ENCODE measurements at places on chromosomes 13 and 19. TPM values are rescaled to one million over a fixed set of nuclear protein-coding genes. Genes with fewer than 3 reads are reported as not detected.

The CGB2 gene
- total RNA-seq, result not detected

The ZNF442 gene
- 2.7 TPM for total RNA-seq

The DAZAP1 gene
- total RNA-seq, result 54.4 TPM

The ATXN8OS gene
- not detected for total RNA-seq

The ADGRE1 gene
- total RNA-seq, result 3.9 TPM

DNA sequence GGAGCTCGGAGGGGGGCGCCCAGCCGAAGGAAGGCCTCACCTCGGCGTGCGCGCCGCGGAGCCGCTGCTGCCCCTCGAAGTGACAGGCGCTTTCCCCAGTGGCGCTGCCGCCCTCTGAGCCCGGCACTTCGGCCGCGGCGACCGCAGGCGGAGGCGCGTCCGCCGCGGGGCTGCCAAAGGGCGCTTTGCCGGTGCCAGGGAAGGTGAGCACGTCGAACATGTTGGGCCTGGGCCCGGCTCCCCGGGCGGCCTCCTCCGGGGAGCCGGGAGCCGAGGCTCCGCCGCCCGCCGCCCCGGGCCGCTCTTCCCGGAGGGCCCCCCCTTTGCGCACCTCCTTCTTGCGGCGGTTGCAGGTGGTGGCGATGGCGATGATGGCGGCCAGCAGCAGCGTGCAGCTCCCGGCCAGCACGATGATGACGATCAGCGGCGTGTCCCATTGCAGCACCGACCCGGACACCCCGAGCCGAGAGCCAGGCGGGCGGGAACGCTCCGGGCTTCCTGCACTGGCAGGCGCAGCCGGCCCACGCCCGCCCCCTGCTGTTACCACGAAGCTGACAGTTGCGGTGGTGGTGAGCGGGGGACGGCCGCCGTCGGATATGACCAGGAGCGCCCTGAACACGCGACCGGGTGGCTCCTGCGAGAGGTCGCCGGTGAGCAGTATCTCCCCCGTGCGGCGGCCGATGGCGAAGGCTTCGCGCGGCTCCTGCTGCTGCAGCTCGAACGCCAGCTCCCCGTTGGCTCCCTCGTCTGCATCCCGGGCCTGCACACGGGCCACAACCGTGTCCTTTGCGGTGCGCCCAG lies 2.5 kb downstream of the PCDH8 start:
- no peak for DNase-seq

GRCh38 chr13:26376430-26376829 lies 122.5 kb downstream of the CDK8 start:
- no peak for DNase-seq

GRCh38 chr13:41182231-41182630 lies 12.1 kb downstream of the KBTBD7 start:
- DNase-seq, result no peak

- no peak for DNase-seq
Observed at GRCh38 chr13:73429701-73430100, 370.9 kb downstream of the KLF5 start.

- no peak for DNase-seq
Observed at GRCh38 chr19:34972163-34972705, 8.2 kb upstream of the ZNF792 start.

DNA sequence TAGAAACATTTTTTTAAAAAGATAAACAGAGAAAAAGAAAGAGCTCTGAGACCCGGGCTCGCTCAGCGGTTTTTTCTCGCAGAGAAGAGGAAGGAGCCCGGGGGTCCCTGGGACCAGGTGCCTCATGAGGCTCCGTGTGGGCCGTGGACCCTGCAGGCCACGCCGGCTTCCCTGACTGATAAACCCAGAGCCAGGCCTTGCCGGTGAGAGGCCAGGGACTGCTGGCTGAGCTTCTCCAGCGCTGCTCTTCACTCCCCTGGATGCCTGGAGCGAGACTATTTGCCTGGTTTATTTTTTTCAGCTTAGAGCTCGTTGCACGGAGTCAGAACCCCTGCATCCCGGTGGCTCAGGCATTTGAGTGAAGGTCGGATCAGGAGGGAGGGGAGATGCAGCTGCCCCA lies 53.4 kb upstream of the F7 start:
- no peak for DNase-seq

GRCh38 chr19:6772028-6772865 lies at the start of gene VAV1:
Gene VAV1, plus strand, starts transcription at chr19:6772708. Its CDS starts 100 bp downstream, at chr19:6772808.
- DNase-seq, result no peak

DNA sequence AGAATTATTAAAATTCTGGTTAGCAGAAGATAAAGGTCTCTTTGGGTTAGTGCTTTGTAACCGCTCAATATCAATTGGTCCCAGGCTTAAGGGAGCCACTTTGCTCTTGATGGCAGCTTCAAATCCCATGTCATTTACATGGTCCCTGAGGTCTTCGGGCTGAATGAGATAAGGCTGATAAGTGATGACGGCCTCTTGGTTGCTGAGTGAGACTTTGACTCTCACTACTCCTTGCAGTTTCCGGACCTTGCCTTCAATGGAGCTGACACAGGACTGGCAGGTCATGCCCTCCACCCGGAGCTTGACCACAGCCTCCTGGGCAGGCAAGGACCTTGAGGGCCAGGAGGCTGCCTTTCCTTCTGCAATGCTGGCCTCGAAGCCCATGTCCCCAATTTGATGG lies 36.8 kb downstream of the ATP7B start:
- no peak for DNase-seq

DNA sequence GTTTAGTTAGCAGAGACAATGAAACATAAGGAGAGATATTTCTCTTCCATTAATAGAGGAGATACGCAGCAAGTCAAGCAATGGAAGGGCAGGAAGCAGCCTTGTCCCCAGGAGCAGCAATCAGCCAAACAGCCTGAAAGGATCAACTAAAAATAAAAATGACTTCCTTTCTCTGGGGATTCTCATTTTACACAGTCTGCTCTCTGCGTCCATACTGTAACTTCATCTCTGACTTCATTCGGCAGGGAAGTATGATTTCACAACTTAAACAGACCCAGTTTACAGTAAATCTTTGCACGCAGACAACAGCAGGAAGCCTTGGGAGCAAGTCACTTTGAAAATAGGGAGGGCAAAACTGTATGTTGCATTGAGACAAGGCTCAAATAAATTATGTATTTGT lies 826.7 kb downstream of the DIAPH3 start:
- no peak for DNase-seq

- DNase-seq, result no peak
Observed at GRCh38 chr19:401866-402511, 7.0 kb downstream of the C2CD4C start.

GRCh38 chr19:40921005-40921897 lies 39.2 kb upstream of the CYP2A7 start:
- DNase-seq, result no peak

GRCh38 chr13:28613562-28613961 lies 45.4 kb upstream of the POMP start:
- DNase-seq, result no peak

DNA sequence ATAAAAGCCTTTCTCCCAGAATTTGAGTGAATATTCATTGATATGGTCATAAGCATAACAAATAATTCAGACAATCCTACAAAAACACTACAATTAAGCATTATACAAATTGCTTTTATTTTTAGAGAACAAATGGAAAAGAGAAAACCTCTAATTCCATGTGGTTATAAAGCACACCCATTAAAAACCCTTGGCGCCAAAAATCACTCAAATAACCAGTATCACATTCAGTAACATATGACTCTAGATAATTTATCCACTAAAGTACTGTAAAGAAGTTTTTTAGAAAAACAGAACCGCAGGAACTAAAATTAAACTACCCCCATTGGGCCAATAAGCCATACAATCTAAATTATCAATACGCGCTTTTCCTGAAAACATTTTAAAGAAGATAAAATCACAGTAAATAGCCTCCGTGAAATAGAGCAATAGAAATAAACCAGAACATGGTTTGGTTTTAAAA lies 569 bp downstream of the LCP1 start:
- no peak for DNase-seq

DNA sequence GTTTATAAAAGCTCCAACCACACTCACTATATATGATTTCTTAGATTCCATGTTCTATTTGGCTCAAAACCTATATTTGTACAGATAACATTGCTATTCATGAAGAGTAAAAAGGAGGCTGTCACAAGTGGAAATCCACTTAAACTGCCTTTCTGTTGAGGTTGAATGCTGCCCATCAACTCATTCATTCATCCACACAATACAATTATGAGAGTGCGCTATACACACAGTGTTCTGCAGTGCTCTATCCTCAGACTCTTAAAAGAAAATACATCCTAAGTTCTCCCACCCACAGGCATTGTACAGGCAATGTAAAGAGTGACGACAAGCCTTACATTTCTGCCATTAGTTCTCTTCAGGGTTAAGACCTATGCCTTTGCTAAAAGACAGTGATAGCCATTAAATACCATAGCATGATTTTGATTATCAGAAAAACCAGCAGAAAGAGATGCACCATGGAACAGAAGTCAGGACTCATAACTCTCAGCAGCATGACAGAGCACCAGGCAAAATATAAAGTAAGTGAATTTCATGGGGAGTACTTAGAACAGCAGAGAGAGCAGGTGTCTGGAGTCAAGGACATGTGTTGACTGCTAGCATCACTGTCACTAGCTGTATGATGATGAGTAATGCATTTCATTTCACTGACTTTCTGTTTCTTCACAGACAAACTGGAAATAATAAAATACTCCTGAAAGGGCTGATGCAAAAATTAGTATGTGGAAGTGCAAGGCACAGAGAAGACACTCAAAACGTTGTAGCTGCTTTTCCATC lies 218.0 kb downstream of the RBM26 start:
- DNase-seq, result no peak

DNA sequence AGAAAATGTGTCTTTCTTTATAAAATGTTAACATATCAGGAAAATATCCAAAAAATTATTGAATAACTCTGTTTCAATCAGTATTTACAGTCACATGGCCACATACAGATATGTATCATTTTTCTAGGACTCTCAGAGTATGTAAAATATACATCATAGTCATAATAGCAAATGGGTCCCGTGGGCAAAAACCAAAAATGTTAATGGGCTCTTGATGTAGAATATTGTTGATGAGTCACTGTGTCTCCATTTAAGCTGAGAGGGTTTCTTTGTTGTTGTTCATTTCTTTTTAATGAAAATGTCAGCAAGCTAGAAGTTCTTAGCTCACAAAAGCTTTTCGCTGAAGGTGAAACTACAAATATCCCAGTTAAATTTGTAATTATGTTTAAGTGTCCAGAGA lies 1713.1 kb upstream of the PCDH20 start:
- no peak for DNase-seq

DNA sequence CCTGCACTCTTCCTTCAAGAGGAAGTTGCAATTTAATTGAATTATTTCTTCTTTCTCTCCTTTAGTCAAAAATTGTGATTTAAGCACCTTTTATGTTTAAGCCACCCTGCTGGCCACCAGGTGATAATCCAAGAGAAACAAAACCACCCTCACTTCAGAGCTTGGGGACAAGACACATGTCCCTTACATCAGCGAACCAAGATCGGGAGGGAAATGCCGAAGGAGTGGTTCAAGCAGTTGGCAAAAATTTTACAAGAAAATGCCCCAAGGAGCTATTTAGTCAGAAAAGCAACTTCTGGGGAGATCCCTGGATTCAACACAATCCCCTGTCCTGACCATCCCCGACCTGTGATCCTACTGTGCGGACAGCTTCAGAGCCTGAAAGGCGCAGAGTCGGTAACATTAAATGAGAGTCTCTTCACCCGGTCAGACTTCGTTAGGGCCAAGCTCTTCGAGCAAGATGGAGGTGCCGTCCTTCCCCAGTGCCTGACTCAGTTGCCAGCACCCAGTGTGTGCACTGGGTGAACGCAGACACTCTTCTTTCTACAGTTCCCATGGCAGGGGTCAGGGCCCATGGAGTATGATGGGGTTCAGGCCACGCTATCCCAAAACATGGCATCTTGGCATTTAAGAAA lies 78.6 kb upstream of the TM9SF2 start:
- no peak for DNase-seq

DNA sequence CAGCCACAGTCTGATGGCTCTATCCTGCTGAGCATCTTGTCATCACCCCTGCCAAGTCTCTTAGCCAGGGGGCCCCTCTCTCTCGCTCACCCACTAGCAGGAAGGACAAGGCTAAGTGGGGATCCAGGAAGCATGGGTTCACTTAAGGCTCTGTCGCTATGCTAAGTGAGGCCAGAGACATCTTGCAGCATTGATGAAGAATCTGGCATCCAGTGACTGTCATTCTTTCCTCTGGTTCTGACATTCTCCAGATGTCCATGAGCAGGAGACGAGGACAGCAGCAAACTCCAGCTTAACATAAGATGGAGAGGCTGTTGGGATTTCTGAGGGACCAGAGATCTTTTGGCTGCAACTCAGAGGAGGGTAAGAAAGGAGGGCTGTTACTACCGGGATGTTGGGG lies 230.2 kb downstream of the TSHZ3 start:
- DNase-seq, result no peak

DNA sequence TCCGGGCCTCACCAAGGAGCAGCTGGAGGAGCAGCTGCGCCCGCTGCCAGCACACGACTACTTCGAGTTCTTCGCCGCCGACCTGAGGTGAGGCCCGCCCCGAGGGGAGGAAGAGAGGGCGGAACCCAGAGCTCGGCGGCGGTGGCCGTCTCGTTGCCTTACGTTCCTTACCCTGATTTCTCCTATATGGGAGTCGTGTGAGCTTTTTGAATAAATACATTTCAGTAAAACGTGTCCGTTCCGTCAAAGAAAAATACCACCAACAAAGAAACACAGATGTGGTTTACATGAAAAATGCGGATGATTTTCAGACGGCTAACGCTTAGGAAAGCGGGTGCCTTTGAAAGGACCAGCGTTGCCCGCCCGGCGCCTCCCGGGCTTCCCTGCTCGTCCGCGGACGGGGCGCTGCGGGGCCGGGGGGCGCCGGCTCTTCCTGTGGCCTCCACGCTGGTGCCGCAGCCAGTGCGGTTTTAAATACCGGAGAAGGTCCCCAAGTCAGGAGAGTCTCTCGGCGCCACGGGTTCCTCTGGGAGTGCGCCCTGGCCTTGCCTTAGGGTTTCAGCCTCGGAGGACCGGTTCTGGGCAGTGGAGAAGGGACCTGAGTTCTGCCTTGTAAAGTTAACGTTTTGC lies 755 bp downstream of the UPF3A start:
- DNase-seq, result no peak

- no peak for DNase-seq
Observed at GRCh38 chr13:53800011-53800410, 771.4 kb downstream of the OLFM4 start.

- no peak for DNase-seq
Observed at GRCh38 chr19:38263689-38264485, 486 bp upstream of the SPINT2 start.

GRCh38 chr19:55133639-55134444 lies 15.2 kb downstream of the TNNT1 start:
- no peak for DNase-seq

- no peak for DNase-seq
Observed at GRCh38 chr19:13917888-13918406, 11.9 kb downstream of the CC2D1A start.

DNA sequence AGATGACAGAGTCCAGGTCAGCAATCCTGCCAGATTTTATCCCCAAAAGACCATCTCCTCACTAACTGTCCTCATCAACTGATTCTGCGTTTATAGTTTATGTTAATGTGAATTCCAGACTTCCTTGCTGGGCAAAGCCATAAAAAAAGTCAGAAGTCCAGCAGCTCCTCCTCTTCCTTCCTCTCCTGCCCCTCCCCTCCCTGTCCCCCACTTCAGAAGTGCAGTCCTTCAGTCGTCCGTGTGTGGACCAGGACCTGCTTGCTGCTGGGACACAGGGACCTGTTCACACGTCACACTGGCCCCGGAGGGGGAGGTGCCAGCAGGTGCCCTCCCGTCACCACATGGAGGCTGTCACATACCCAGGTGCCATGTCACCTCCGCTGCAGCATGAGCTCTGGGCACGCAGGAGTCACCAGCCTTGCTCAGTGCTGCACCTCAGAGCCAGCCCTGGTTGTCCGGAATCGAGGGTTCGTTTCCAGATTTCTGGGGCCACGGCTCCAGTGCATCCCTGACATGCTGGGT lies 4.0 kb upstream of the MCF2L start:
- no peak for DNase-seq

GRCh38 chr13:99266827-99267226 lies 8.6 kb upstream of the GPR18 start:
- no peak for DNase-seq
